HTR-8/SVneo (cell line): ENCODE measurements at places on chromosomes 4 and X.

- peak; percentile 49 for DNase-seq
Measured at GRCh38 chr4:165096776-165097175, 15.9 kb downstream of the TMEM192 start.

DNA sequence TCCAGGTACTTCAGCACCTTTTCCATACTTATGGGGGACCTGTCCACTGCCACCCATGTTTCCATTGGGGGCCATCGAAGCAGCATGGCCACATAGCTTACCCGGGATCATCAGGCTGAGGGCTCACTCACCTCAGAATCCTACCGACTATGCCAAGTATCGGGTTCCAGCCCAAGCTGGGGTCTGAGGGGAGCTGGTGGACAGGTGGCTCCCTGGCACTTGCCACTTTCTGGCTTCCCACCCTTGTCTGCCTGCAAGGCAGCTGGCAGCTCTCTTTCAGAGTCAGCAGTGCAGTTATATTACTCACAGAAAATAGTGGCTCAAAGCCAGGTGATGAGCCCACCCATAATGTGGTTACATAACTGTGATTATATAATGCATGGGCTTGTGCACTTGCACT, 1153.8 kb downstream of the STIM2 start:
- DNase-seq: no peak

DNA sequence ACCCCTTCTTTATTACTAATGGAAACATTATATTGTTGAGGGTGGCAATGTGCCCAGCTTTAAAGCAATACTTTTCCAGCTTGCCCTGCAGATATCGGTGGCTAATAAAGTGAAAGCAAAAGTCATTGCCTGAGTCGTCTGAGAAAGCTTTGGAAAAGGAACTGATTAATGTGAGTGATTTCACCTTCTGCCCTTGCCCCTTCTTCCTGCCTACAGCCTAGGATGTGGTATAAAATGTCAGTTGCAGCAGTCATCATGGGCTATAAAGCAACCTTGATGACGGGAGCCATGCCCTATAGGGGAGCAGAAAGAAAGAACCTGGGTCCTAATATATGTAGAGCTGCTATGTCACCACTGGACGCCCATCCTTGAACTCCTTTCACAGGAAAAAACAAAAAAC, 132.4 kb upstream of the USP9X start:
- DNase-seq: no peak

GRCh38 chr4:39892988-39893692, 84.6 kb downstream of the PDS5A start:
- no peak for DNase-seq

- no peak for DNase-seq
Measured at GRCh38 chr4:119731778-119732177, 103.2 kb upstream of the PDE5A start.

GRCh38 chrX:96481831-96482230, 202.8 kb upstream of the DIAPH2 start:
- DNase-seq: no peak

- no peak for DNase-seq
Measured at GRCh38 chr4:102007959-102008425, 217.5 kb downstream of the BANK1 start.

DNA sequence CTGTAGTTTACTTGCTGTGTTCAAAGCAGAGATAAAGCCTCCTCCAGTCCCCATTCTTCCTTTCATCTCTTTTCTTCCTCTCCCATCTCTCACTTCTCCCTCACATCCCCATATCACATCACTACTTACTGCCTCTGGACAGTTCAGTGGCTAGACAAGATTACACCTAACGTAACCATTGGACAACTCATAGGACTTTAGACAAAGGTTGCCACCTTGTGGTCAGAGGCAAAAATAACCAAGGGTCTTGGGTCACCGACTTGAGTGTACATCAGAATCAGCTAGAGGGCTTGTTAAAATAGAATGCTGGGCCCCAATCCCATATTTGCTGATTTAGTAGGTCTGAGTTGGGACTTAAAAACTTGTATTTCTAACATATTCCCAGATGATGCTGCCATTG, 109.3 kb upstream of the DGKK start:
- peak; percentile 1 for DNase-seq

- peak; percentile 60 for DNase-seq
Measured at GRCh38 chr4:86934771-86935565, at the start of gene AFF1. TSS of gene AFF1 (plus strand) at chr4:86935011. CDS start at chr4:86948534, 13,523 bp downstream.

DNA sequence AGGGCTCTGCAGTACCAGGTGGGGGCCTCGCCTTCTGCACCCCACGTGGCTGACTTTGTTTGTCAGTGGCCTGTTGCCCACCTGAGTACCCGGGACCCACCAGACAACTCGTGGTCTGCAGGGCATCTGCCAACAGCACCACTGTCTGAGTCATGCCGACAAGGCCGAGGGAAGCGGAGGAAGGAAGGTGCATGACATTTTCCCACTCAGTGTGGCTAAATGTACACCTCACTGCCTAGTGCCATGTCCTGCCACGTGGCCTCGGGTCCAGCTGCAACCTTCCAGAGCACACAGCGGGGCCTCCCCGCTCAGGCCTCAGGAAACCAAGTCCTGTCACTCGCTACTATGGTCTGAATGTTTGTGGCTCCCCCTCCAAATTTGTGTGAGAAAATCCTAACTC, 22.1 kb downstream of the ABLIM2 start:
- DNase-seq: no peak

- DNase-seq: no peak
Measured at GRCh38 chr4:95528388-95528948, 20.3 kb downstream of the UNC5C start.

GRCh38 chrX:20432746-20433387, 166.2 kb upstream of the RPS6KA3 start:
- DNase-seq: no peak

GRCh38 chrX:65491620-65492019, 43.0 kb downstream of the LAS1L start:
- DNase-seq: no peak

DNA sequence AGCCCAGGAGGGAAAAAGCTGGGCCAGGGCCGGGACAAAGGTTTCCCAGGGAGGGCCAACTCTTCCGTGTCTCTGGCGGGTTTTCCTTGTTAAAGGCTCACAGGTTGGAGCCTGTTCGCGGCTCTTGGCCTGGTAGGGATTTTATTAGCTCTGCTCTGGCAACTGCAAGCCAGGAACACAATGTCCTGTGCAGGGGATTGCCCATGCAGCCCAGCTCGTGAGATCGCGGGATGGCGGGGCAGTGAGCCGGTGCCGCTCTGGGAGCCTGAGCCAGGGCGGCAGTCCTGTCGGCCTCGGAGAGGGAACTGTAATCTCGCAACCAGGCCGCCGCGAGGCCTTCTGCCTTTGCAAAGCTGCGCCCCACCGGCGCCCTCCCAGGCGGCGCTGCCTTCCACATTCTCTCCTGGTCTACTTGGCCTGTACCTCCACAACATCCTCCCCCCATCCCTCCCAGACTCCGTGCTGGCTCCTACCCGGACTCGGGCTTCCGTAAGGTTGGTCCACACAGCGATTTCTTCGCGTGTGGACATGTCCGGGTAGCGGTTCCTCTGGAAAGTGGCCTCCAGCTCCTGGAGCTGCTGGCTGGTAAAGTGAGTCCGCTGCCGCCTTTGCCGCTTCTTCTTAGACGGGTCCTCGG, 2.1 kb downstream of the PITX2 start:
- DNase-seq: no peak

GRCh38 chr4:137545461-137545861, 13.2 kb upstream of the PCDH18 start:
- DNase-seq: no peak

DNA sequence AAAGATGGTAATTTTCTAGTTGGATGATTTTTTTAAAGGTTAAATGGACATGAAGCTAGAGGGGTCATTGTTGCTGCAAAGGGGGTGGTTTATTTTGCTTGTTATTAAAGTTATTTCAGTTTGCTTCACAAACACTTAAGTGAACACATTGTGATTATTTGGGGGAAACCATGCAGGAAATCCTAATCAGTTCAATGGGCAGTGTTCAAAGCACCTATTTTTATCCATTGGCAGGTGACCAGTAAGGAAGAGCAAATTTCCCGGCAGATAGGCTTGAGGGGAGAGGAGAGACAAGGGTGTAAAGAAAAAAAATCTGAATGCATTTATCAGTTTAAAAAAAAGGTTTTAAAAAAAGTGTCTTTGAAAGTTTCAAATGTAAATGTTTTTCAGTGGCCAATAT, 17.6 kb downstream of the GPR174 start:
- no peak for DNase-seq

GRCh38 chr4:6989331-6989923, 53.7 kb upstream of the TADA2B start:
- DNase-seq: no peak

DNA sequence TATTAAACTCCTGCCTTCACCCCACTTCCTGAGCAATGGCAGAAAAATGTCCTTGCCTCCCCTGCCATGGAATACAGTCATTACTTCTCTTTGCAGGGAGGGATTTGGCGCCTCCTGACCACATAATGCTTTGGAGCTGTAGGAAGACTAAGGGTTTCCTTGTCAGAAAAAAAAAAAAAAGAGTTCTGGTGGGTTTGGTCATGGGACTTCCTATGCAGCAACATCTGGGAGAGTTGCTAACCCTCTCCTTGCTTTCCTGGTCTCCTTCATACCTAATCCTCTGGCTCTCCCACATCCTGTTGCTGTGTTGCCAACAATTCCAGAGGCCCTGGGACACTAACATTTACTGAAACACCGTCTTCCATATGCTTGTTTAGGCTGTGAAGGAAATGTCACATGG, 75.1 kb upstream of the MBNL3 start:
- DNase-seq: no peak

DNA sequence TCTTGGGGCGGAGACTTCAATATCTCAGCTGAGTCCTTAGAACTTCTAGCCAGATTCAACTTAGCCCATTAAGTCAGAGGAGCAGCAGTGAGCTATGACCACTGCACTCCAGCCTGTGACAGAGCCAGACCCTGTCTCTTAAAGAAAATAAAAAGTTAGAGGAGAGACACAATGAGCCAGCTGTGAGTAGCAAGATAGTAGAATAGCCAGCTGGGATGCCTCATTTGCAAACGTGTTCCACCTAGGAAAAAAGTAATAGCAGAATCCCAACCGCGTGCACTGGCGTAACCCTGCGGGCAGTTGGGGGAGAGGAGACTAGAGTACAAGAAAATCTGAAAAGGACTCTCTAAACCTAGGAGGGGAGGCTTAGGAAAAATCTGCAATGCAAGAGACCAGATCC, 133.2 kb upstream of the ANXA3 start:
- no peak for DNase-seq

DNA sequence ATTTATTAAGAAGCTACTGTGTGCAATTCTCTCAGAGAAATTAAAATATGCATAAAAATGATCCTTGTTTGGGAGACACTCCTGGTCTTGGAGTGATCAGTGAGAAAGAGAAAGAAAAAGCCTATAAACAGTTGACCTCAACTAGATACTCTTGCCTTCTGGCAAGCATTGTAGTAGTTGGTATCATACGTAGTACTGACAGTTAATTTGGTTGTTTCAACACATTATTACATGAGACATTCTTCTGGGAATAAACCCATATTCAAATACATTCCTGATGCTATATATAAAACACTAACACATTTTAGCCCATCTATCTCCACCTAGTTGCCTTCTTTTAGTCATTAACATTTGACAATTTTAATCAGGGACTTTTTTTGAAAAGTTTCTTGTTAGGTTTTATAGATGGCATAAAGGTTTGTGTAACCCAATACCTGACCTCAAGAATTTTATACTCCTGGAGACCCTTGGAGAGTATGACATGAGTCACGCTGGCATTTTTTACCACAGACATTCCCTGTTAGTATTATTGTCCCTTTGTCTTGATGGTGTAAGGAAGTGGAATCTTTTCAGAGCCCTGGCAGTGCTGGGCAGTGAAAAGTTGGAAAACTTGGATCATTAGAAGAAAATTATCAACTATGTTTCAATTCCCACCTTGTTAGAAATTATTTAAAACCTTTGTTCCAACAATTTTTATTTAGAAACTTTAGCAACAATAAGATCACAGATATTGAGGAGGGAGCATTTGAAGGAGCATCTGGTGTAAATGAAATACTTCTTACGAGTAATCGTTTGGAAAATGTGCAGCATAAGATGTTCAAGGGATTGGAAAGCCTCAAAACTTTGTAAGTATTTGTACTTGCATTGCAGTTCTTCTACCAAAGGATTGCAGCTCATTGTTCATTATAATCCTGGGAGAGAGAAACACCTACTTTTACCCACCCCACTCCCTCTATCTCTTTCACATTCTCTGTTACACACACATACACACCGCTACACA, 167.1 kb upstream of the PACRGL start:
- DNase-seq: peak; percentile 59

DNA sequence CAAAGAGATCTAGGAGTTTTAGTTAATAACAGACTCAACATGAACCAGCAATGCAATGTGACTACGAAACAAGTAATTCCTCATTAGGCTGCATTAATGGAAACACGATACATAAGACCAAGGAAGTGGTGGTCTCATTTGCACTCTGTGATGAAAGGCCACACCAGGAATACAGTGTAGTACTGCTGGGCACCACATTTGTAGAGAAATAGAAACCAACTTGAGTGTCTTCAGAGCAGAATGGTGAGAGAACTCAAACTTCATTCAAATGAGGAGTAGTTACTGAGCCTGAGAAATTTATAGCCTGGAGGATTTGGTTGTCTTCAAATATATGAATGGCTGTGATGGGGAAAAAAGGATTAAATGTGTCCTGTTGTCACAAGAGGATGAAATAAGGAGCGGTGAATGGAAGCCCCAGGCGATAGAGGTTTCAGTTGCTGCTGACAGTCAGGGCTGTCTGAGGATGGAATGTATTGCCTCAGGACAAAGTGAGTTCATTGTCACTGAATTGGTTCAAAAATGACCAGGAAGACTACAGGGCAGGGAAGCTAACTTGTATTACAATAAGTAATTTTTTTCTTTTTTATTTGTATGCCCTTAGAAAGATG, 50.9 kb downstream of the NFKB1 start:
- no peak for DNase-seq

- DNase-seq: no peak
Measured at GRCh38 chr4:58166490-58166889, 1056.3 kb upstream of the IGFBP7 start.

GRCh38 chr4:144645102-144645630, 790 bp upstream of the HHIP start:
- no peak for DNase-seq

DNA sequence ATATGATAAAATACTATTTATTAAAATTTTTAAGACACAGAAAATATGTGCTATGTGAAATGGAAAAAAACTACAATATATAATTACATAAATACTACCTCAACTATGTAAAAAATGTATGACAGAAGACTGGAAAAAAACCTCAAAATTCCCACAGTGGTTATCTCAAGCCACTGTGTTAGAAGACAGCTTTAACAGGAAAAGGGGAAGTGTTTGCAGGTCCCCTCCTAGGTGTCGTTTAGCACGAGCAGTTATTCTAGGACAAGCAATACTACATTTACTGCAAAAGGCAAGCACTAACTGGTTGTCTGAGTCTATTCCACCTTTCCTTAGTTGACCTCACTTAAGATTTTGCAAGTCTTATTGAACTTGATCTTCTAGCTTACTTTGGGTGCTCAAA, 44.9 kb upstream of the PHF8 start:
- DNase-seq: no peak

GRCh38 chrX:119218198-119218597, 17.9 kb upstream of the PGRMC1 start:
- DNase-seq: no peak

GRCh38 chrX:97474933-97475332, 591.2 kb downstream of the RPA4 start:
- no peak for DNase-seq
